ENCODE measurements at places on chromosomes 12 and 14.
A peak's percentile ranks its signal among the peaks of the same experiment; 100 is the strongest.

DNA sequence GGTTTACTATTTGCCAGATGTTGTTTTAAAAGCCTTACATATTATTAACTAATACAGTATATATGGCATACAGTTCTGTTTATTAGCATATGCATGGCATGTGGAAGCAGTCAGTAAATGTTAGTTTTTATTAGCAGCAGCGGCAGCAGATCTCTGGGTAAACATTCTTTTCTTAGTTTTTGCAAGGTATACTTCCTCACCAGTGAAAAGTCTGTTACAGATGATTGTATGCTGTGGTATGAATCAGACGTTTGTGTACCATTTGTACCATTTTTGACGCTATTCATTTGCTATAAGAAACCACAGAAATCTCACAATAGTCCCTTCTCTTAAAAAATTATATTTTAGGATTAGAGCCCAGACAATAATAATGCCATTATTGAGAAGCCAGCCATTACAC, 17.8 kb downstream of the STK38L start:
- DNase-seq, result no peak

- no peak for DNase-seq
These were observed 27.4 kb upstream of the STON2 start for GRCh38 chr14:81427348-81428058.

GRCh38 chr12:42180990-42181596, 36.4 kb upstream of the GXYLT1 start:
- peak; percentile 55 for DNase-seq

DNA sequence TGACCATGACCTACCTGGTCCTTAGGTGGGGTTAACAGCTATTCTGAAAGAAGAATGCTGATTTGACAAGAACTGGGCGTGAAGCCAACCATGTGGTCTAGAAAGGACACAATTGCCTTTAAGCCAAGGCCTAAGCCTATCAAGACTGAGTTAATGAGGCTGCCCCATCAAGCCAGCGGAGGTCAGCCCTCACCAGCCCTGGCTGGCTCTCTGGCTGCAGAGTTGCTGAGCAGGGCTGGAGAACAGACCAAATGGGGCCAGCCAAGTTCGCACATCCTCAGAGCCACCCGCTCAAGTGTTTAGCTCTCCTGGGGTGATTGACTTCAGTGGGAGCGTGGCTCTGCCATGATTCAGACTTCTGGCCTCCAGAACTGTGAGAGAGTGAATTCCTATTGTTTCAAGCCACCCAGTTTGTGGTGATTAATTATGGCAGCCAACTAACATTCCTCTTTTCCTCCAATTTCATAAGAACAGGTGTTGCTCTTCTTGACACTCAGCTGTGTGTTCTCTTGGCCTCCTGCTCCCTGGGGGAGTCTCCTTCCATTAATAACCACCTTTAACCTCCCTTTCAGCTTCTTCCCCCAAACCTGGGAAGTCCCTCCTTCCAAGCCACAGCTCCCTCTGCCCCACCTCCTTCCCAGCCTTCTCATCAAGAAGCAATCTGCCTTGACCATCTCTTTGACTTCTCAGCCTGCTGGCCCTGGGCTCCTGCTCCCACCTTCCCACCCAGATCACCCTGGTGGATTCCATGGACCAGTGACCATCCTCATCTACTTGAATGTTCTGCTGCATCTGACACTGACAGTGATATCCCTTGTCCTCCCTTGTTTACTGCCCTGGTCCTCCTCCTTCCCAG, 5.3 kb upstream of the SERPINA5 start:
- peak; percentile 80 for DNase-seq

DNA sequence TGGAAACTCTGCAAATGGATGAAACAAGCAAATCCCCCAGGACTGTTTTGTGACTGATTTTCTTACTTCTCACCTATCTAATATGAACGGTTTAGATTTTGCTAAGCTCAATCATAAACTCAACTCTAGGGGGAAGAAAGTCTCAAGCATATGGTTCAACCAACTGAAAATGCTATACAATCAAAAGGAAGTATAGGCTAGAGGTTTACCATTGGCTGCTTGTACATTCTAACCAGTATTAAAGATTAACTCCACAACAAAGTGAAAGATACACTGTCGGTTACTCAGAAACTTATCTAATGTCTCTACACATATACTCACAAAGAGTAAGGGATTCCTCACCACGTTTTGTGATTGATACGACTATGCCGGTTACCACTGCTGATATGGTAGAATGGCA, 281.8 kb upstream of the SOX5 start:
- no peak for DNase-seq

DNA sequence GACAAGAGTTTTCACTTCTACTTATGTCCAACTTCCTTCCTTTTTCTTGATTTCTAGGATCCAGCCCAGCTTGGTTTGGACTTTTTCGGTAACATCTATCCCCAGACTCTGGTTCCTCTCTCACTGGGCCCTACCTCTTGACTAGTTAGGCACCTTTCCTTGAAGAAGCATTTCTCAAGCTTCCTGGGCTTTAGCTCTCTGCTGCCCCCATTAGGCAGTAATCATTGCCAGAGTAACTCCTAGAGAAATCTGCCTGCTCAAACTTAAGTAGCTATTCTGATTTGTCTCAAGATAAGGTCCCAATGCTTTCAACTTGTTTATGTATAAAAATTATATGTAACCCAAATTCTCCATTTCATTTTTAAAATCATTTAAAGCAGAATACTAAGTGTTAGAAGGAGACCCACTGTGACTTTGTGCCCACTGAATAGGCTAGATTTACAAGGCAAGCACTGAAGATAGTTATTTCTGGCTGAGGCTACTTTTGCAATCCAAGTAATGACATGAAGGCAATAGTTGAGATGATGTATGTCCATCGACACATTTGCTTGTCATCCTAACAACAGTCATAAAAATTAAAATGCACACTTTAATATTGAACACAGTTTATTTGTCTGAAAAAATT, 275.0 kb upstream of the G2E3 start:
- DNase-seq, result peak; percentile 77

DNA sequence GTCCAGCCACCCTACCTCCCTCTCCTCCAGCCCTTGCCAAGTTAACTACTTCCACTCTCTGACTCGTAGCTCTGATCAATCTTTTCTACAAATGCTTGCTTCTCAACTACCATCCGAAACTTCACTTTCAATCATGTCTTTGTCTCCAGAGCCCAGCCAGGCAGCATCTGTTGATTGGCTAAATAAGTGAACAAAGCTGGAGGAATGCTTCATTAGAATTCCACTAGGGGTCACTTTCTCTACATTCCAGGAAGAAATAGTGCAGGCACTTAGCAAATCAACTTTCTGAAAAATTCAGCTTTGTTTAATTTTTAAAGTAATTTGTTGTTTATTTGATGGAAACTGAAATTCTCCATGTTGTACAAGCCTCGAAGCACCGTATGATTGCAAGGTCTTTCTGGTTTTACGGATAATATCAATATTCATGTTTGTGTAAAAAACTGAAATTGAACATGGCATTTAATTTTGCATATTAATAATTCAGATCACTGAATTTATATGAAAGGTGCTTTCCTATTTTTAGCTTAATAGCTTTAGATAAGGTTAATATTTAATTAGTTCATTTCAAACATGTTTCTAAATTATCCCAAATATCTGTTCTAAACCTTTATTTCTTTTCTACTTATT, 32.4 kb upstream of the HELB start:
- peak; percentile 71 for DNase-seq

DNA sequence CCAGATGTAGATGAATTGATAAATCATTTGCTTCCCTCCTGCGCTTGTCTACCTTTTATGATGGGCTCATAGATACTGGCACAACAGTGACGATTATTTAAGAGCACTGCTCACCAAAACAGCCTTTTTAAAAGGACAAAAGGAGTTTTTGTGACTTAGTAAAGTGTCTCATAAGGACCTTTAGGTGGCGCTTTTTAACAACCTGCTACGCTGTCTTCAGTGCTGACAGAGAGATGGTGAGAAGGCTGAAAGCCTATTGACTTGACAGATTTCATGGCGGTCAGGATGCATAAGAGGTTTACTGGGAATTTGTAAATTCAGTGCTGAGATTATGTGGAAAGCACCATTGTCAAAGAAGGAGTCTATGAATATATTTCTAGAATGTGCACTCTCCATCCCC, 87.6 kb downstream of the SLC15A5 start:
- peak; percentile 60 for DNase-seq

- no peak for DNase-seq
These were observed 101.0 kb downstream of the SINHCAF start for GRCh38 chr12:31224768-31225448.

DNA sequence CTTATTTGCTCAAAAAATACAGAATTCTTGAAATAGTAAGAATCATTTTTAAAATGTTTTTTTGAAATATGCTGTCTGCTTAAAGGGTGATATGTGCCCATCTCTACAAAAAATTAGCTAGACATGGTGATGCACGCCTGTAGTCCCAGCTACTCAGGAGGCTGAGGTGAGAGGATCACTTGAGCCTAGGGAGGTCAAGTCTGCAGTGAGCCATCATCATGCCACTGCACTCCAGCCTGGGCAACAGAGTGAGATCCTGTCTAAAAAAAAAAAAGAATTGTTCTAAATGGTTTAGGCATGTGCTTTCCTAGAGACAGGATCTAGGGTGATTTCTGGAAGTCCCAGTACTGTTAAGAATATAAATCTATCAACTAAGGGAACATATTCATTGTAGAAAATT, 75.6 kb upstream of the HECTD1 start:
- no peak for DNase-seq

DNA sequence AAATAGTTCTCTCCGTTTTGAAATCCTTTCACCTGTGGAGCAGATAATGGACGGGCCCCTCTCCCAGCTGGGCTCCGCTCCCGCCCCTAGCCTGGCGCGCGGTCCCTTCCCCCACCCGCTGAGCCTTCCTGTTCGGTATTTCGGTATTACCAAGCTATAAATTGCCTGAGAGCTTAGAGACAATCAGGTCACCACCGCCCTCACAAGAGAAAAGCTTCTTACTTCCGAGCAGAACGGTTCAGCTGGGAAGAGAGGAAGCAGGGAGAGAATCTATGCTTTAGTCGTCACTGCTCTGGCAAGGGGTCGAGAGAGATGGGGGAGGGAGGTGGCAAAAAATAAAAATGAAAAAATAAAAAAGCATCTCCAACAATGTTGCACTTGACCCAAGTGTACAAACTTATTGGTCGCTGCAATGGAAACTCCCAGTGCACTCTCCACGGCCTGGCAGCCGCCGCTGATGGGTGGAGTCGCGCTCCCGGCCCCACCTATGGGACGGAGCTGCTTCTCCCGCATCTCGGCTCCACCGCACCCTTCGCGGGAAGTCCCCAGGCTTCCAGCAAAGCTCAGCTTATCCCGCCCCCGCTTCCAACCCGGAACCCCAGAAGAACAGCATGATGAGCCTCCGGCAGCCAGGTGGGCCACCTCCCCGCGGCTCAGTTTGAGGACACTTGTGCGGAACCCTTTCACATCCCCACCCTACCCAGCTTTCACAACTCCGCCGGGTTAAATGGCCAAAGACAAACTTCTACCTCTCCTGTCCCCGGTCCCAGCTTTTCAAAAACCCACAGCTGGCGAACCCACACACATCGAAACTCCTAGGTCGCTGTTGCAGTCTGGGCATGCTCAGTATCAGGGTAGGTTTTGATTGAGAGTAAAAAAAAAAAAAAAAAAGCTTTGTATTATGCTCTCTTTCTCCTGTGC, 832 bp upstream of the SYT1 start:
- peak; percentile 57 for DNase-seq

DNA sequence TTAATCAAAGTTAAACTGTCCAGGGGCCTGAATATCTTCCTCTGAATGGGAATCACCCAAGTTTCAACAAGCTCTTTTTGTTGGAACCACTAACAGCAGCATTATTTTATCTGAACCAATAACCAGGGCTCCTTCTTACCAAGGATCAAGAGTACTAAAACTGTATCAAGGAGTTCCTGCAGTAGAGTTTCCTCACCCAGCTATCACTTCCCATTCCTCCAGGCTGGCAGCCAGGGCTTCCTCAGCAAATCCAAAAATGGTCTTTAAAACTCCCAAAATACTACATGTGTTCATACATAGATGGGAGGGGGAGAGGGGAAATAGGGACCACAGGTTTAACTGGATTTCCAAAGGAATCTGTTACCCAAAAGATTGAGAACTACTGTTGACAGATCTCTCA, 10.5 kb downstream of the FMNL3 start:
- no peak for DNase-seq

DNA sequence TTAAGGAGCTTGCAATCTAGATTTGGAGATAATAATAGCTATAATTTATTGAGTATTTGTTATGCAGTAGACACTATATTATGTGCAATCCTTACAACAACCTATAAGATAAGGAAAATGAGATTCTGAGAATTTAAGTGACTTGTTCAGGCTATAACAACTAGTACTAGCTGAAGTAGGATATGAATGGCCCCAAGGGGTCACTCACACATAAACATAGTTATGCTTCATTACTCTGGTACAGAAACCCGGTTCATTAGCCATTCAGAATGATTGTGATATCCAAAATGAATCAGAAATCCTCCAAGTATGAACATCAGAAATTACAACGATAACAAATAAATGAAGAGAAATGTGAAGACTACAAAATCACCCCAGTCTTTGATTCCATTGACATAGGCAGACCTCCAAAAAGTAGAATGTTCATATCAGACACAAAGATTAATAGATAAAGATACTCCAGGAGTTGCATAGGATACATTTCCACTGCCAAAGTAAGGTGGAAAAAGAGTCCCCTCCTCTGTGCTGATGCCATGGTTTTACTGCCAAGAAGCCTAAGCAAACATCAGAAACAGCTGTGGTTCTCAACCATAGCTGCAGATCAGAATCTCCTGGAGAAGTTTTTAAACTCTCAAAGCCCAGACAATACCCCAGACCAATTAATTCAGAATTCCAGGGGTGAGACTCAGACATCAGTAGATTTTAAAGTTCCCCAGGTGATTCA, 8.6 kb upstream of the NID2 start:
- peak; percentile 49 for DNase-seq

DNA sequence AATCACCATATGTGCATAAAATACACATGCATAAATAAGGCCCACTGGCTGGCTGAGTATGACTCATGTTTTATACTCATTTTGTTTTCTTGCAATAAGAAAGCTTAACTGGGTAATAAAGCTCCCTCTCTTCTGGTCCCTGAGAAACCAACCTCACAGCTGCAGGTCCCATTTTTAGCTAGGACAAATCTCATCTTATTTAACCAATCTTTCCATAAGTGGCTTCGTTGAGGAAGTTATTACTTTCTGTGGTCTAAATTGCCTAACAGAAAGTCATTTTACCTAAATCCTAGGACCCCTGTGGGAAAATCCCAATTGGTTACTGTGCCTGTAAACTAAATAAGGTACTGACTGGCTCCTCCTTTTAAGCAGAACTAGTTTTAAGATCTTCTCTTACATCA, 232.8 kb upstream of the FBXO33 start:
- no peak for DNase-seq

GRCh38 chr12:90062799-90063198, 354.2 kb upstream of the ATP2B1 start:
- no peak for DNase-seq

GRCh38 chr12:91662021-91662420, 479.4 kb upstream of the DCN start:
- peak; percentile 46 for DNase-seq
